Astrocyte of the spinal cord (primary cell): ENCODE measurements at places on chromosomes 5 and 9.
A peak's percentile ranks its signal among the peaks of the same experiment; 100 is the strongest.

GRCh38 chr9:110994771-110995241 lies 43.5 kb downstream of the LPAR1 start:
- DNase-seq: peak; percentile 47

DNA sequence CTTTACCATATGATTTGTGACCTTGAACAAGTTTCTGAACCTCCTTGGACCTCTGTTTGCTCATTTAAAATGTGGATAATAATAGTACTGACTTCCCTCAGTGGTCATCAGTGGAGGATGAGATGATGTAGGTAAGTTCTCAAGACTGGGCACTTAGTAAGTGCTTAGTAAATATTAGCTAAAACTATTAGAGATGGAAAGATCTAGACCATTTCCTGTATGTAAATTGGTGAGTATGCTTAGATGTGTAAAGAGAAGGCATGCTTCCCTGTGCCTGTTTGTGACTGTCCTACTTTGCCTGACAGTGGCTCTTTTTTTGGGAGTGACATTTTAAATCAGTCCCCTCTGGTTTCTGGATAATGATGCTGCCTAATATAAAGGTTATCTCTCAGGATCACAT lies 288.1 kb downstream of the GABRB2 start:
- DNase-seq: no peak

DNA sequence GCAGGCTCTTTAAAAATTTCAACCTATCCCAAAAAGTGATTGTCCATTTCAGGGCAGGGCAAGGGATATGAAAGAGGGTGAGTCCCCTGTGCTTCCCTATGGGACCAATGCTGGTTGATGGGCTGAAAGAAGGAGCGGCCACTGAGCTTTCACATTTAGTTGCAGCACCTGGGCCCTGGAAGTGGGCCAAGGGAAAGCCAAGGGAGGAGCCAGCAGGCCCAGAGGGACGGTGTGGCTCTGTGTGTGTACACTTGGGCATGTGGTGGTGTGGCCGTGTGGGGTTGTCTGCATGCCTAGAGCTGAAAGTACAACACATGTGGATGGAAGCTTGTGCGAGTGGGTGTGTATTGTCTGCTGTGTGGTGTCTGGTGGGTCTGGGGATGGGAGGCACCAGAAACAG lies 14.0 kb upstream of the PSMD5 start:
- DNase-seq: no peak

- DNase-seq: no peak
Measured at GRCh38 chr9:106104887-106105286, 410.5 kb downstream of the TMEM38B start.

GRCh38 chr9:33813712-33814641 lies 3.0 kb upstream of the UBE2R2 start:
- DNase-seq: peak; percentile 69

DNA sequence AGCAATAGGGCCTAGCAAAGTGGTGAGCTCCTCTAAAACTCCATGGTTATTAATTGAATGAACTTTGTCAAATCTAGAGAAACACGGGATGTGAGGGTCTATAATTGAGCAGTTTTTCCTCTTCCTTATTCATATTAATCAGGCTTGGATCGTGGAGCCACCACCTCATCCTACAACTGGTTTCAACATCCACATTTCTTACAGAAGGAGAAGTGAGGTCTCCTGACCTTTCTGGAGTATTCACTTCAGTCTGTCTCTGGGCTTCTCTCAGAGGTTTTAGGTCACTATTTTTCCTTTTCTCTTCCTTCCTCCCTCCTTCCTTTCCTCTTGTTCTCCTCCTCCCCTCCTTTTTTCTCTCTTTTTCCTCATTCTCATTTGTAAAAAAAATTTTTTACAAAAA lies 177.3 kb upstream of the ACTBL2 start:
- DNase-seq: no peak

DNA sequence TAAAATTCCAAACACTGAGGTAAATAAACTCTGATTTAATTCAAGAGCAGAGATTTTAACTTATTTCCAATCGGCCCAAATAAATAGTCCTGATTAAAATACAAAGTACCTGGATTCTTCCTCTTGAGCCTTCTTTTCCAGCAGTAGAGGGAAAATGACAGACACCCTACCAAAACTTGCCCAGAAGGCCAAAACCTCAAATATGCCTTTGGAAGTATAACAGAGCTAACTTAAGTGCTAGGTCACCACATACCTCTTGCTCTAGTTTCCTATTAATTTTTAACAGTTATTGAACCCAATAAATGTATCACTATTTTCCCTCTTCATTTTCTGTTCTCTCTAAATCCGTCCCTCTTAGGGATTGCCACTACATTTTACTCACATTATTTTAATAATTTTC lies 1.4 kb downstream of the BAAT start:
- no peak for DNase-seq

- peak; percentile 53 for DNase-seq
Measured at GRCh38 chr9:18710065-18710464, 236.1 kb downstream of the ADAMTSL1 start.

- DNase-seq: no peak
Measured at GRCh38 chr9:28912621-28913020, 1339.3 kb upstream of the C9orf72 start.

DNA sequence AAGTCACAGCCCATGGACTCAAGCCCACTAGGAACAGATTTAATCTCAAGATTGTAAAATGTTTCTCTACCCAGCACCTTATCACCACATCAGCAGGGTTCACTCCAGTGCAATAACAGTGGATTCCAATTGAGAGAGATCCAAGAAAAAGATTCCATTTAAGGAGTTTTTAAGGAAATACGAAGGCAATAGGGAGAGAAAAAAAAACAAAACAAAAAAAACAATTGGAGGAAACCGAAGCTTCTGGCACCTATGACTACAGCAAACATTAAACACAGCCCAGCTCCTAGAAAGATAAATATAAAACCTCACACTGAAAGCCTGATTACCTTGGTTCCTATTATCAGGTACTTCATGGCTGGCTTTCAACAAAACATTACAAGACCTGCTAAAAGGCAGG lies 192.7 kb downstream of the DAB2IP start:
- peak; percentile 63 for DNase-seq

DNA sequence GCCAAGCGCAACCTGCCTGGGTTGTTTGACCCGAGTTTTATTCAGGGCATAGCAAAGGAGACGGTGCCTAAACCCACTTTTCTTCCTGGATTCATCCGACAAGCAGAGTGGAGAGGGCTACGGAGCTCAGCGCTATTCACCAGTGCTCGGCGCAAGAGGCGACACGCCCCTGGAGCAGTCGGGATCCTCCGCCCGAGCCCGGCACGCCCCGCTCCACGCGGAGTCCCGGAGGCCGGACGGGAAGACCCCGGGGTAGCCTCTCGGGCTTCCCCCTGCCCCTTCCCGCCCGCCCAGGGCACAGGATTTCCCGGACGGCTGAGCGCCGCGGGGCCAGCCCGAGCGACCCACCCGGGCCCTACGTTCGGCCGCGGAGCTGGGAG lies 427 bp downstream of the SERINC5 start:
- peak; percentile 66 for DNase-seq

DNA sequence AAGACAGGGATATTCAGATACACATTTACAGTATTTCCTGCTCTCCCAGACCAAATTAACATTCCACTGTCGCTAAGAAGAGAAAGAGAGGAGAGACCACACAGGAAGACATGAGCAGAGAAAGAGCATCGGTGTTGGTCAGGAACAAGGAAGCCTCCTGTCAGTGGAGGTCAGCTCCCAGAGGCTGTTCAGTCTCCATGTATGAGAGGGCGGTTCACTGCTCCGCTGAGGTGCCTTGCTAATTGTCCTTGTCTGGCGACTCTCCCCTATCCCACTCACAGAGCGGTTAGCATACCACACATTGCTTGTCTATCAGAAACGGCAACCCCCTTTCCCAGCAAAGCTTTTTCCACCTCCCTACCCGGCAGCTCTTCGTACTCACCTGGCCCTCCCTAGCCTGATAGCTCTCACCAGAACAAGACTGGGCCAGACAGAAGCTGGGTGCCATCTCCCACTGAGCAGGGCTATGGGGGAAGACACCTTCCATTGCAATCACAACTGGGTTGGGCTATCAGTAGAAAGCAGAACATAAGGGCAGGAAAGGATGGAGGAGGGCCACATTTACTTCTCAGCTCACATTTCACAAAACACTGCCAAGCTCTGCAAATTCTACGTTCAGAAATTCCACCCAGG lies 58.6 kb upstream of the LMNB1 start:
- no peak for DNase-seq

DNA sequence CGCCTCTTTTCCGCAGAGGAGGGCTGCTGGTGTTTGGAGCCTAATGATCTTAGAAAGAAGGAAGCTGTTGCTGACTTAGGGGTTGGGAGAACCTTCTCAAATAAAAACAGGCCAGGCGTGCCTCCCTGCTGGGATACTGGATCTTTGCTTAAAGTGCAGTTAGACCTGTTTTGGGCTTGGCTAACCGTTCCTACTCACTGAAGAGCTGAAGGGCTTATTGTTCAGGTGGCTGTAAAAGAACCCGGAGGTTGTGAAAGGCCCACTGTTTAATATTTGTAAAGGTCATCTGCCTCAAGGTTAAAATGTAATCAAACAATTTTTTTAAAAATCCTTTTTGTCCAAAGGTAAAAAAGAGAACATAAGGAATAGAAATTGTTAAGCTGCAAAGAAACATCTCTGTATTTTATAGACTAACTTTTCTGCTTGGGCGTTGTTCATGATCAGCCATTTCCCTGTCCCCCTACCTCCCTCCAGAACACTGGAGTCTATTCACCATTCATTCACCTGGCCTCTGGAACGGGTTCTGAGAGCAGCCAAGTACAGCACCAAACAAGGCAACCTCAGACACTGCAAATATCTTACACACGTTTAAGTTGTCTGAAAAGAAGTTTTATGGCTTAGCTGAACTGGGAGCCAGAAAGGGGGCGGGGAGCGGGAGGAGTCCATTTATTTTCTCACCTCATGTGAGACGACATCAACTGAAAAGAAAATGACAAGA lies 18.6 kb upstream of the MTMR12 start:
- no peak for DNase-seq

GRCh38 chr5:114935490-114935889 lies 234.2 kb downstream of the TRIM36 start:
- DNase-seq: no peak

GRCh38 chr5:87170799-87171198 lies 96.9 kb upstream of the RASA1 start:
- no peak for DNase-seq

DNA sequence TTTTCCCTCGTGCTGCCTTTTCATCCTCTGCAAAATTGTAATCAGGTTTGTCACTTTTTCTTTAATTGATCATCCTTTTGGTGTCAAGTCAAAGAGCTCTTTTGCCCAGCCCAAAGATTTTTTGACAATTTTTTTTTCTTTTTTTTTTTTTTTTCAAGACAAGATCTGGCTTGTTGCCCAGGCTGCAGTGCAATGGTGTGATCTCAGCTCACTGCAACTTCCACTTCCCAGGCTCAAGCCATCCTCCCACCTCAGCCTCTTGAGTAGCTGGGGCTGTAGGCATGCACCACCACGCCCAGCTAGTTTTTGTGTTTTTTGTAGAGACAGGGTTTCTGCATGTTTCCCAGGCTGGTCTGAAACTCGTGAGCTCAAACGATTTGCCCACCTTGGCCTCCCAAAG lies 36.7 kb downstream of the CDK7 start:
- peak; percentile 54 for DNase-seq

- no peak for DNase-seq
Measured at GRCh38 chr5:137260820-137261695, 238.1 kb downstream of the SPOCK1 start.

DNA sequence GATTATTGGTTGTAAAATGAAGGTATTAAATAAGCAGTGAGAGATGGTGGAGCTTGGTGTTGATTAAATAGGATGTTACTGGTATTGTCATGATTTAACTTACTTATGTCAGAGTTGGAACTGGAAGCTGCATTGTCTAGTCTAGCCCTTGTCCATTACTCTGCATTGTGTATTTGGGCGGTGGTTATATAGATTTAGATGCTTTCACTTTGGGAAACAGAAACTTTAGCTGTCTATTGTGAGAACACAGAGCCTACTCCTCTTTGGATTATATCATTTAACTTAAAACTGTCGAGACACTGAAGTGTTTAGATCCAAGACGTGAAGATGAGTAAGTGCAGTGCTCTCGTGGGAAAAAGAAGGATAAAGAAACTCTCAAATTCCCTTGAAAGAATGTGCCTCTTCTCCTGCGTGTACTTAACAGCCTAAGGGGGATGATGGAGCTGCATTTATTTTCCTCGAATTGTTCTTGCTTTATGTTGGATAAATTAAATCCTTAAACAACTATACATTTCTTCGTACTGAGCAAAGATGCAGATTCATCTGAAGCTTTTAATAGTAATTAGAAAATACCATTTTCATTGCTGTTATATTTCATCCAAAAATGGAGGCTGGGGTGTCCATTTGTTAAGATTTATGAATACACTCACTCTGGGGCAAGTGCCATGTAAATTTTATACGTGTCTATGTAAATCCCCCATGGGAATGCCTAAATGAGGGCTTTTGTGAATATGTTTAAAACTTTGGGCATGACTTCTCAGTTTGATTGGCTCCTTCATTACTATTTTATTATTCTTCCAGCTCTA lies 21.6 kb downstream of the FBXL7 start:
- no peak for DNase-seq

- DNase-seq: no peak
Measured at GRCh38 chr9:80208696-80209095, 636.9 kb downstream of the TLE4 start.

DNA sequence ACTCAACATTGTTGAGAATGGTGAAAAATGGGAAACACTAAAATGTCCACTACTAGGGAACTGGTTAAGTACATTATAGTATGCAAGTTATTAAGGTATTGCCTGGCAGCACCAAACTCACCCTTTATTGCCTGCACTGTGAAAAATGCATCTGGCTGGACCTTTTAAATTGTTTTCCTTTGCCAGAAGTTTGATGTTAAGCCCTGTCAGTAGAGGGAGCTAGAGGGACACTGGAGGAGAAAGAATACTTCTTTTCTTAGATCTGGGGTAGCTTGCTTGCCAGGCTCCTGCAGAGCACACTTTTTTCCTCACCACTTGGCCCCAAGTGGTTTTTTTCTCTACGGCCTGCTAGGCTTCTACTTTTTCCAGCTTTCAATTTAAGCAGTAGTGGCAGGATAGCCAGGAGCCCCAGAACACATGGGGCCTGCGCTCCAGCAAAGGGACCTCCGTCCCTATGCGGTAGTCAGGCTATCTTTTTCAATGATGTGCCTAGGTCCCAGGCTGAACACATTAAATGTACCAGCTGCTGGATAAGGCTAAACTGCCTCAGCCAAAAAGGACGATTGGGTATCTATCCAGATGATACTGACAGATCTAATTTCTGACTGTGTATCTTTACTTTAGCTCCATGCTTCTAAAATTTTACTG lies 8.0 kb upstream of the HABP4 start:
- no peak for DNase-seq

DNA sequence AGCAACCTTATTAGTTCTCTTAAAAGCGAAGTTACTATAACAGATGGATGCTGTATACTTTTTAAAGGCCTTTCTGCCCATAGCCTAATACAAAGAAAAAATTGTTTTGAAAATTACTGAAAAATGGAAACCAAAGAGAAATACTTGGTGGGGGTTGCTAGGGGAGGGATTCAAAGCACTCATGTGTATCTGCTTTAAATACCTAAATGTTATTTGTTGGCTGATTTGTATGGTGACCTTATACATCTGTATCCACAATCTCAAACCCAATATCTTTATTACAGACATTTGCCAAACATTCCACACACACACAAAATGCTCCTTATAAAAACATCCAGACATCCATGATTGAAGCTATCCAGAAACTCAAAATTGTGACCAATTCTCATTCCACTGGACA lies 172.0 kb downstream of the ADAMTS12 start:
- DNase-seq: no peak

GRCh38 chr5:78269088-78269703 lies 25.3 kb downstream of the AP3B1 start:
- DNase-seq: peak; percentile 28

- no peak for DNase-seq
Measured at GRCh38 chr5:179168664-179169063, 108.5 kb downstream of the ZNF354C start.
